Breast epithelium (tissue), 4 donors: ENCODE measurements at places on chromosomes 2 and 18.
A peak's percentile ranks its signal among the peaks of the same experiment; 100 is the strongest.

GRCh38 chr2:236656721-236657120 is 87.1 kb downstream of the ACKR3 start:
- DNase-seq = no peak
- H3K4me3 ChIP-seq = no peak overlapping the region
- H3K27ac ChIP-seq = no peak overlapping the region

- H3K36me3 ChIP-seq = no peaks in the 10 kb centered on the region
- no peak overlapping the region for H3K27ac ChIP-seq
- H3K27me3 ChIP-seq = no peaks in the 10 kb centered on the region
- H3K4me1 ChIP-seq = no peaks in the 10 kb centered on the region
- DNase-seq = no peak
Measured at GRCh38 chr2:11682590-11682915, 12.6 kb upstream of the NTSR2 start.

DNA sequence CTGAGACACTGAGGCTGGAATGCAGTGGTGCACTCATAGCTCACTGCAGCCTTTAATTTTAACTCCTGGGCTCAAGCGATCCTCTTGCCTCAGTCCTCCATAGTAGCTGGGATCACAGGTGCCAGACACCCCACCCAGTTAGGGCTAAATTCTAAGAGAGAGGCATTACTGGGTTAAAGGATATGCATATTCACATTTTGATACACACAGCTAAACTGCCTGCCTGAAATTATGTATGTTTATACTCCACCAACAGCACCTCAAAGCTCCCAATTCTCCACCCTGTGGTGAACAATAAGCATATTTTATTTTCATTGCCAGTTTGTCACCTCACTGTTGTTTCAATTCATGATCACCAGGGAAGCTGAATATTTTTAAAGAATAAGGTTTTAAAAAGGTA is 18.7 kb upstream of the MCM6 start:
- H3K4me3 ChIP-seq = no peak overlapping the region
- H3K27ac ChIP-seq = no peak overlapping the region
- H3K4me1 ChIP-seq = no peaks in the 10 kb centered on the region

GRCh38 chr2:97963079-97963406 is 32.7 kb downstream of the TMEM131 start:
- no peaks in the 10 kb centered on the region for H3K36me3 ChIP-seq
- no peak overlapping the region for H3K27ac ChIP-seq
- H3K27me3 ChIP-seq = no peaks in the 10 kb centered on the region
- no peaks in the 10 kb centered on the region for H3K4me1 ChIP-seq

DNA sequence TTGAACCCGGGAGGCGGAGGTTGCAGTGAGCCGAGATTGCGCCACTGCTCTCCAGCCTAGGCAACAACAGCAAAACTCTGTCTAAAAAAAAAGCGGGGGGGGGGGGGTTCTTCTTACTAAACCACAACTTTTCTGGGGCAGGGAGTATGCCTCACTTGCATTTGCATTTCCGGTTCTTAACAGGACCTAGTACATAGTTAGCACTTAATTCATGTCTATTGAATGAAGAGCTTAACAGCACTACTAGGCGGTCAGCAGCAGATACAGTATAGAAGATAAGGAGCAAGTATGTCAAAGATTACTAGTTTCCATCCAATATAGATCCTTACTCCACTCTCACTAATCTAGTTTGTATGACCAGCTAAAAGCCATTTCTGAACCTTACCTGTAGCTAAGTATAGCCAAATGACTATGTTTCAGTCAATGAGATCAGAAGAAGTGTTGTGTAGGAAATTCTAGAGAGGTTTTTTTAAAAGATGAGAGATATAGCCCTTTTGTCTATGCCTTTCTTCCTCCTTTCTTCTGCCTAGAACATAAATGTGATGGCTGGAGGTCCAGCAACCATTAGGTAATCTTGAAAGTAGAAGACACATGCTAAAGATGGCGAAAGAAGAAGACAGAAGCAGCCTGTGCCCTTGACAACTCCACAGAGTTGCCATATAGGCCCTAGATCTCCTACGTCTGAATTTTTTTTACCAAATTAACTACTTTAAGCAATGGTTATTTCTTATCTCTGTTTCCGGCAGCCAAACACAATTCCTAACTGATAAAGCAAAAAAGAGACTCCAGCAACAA is 11.3 kb downstream of the HYCC2 start:
- no peaks in the 10 kb centered on the region for H3K36me3 ChIP-seq
- DNase-seq = no peak
- no peak overlapping the region for H3K27ac ChIP-seq
- no peaks in the 10 kb centered on the region for H3K4me1 ChIP-seq

DNA sequence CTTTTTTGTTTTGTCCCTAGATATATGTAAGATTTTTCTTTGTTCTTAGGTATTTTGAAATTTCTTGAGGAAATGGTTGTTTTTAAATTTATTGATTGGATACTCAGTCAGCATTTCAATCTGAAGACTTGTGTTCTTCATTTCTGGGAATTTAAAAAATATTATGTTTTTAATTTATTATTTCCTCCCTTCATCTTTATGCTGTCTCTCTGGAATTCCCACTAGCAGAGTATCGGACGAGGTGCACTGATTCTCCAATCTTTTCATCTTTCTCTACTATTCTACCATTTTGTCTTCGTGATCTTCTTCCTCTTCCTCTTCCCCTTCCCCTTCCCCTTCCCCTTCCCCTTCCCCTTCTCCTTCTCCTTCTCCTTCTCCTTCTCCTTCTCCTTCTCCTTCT is 12.3 kb downstream of the SCTR start:
- H3K4me1 ChIP-seq = no peaks in the 10 kb centered on the region
- H3K4me3 ChIP-seq = no peak overlapping the region
- H3K27me3 ChIP-seq = no peaks in the 10 kb centered on the region
- H3K27ac ChIP-seq = no peak overlapping the region

GRCh38 chr2:12970861-12971260 is 254.1 kb downstream of the TRIB2 start:
- no peaks in the 10 kb centered on the region for H3K36me3 ChIP-seq
- H3K4me3 ChIP-seq = no peak overlapping the region
- H3K27me3 ChIP-seq = no peaks in the 10 kb centered on the region
- H3K4me1 ChIP-seq = peaks cover 4% of the 10 kb centered on the region
- DNase-seq = no peak
- H3K27ac ChIP-seq = no peak overlapping the region

- H3K4me1 ChIP-seq = no peaks in the 10 kb centered on the region
- no peak overlapping the region for H3K27ac ChIP-seq
- H3K4me3 ChIP-seq = no peak overlapping the region
- H3K27me3 ChIP-seq = no peaks in the 10 kb centered on the region
- DNase-seq = no peak
Measured at GRCh38 chr18:58533766-58534165, 95.1 kb downstream of the ALPK2 start.

- H3K4me1 ChIP-seq = no peaks in the 10 kb centered on the region
- H3K27ac ChIP-seq = no peak overlapping the region
- DNase-seq = peak; percentile 27
- no peak overlapping the region for H3K4me3 ChIP-seq
- H3K27me3 ChIP-seq = no peaks in the 10 kb centered on the region
Measured at GRCh38 chr2:20227894-20228505, 3.1 kb upstream of the SDC1 start.

GRCh38 chr2:7089898-7090510 is 172.8 kb downstream of the RNF144A start:
- no peaks in the 10 kb centered on the region for H3K36me3 ChIP-seq
- H3K4me3 ChIP-seq = no peak overlapping the region
- H3K27ac ChIP-seq = no peak overlapping the region
- no peak for DNase-seq
- no peaks in the 10 kb centered on the region for H3K27me3 ChIP-seq

- no peak overlapping the region for H3K4me3 ChIP-seq
- H3K4me1 ChIP-seq = no peaks in the 10 kb centered on the region
- DNase-seq = no peak
- H3K36me3 ChIP-seq = no peaks in the 10 kb centered on the region
- H3K27ac ChIP-seq = no peak overlapping the region
Measured at GRCh38 chr2:175445281-175445680, 263.8 kb upstream of the ATP5MC3 start.

DNA sequence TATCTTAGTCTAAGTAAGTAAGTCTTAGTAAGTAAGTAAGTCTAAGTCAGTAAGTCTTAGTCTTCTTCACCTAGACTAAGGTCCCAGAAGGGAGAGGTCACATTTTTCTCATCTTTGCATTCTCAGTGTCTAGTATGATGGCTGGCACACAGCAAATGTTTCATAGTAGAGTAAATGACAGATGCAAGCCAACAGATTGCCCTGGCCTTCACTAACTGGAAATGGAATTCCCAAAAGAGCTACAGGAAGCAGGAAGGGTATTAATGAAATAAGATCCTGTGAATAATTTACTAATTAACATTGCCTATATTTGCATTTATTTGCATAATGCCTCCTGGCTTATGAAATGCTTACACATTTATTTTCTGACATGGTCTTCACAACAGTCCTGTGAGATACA is 221.6 kb downstream of the RAD51AP2 start:
- no peaks in the 10 kb centered on the region for H3K36me3 ChIP-seq
- H3K4me1 ChIP-seq = no peaks in the 10 kb centered on the region
- no peak for DNase-seq
- no peak overlapping the region for H3K27ac ChIP-seq

DNA sequence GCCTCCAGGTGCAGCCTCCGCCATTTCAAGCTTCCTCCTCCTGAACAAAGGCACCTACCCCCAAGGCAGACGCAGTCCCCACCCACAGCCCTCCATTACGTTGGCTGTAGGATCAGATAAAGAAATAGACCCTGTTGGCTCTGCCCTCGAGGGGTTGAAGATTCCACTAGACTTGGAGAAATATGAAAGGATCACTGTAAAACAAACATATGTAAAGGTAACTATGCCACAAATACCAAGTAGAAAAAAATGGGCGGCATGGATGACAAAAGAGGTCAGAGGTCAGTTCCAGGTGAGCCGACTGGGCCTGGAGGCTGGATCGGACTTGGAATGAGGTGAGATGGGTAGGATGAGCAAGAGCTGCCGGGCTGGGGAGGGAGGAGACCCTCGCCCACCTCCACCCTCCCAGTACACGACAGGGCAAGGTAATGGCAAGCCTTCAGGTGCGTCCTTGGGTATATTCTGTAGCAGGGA is 84.8 kb upstream of the POMC start:
- peaks cover 8% of the 10 kb centered on the region for H3K4me1 ChIP-seq
- H3K4me3 ChIP-seq = peak overlapping the region; percentile 90

GRCh38 chr2:119786295-119786694 is 26.6 kb downstream of the PTPN4 start:
- no peaks in the 10 kb centered on the region for H3K4me1 ChIP-seq
- no peak overlapping the region for H3K4me3 ChIP-seq
- no peak overlapping the region for H3K27ac ChIP-seq

GRCh38 chr18:8979258-8979988 is 123.1 kb upstream of the NDUFV2 start:
- H3K27ac ChIP-seq = no peak overlapping the region
- no peak for DNase-seq
- H3K4me3 ChIP-seq = no peak overlapping the region
- no peaks in the 10 kb centered on the region for H3K27me3 ChIP-seq
- no peaks in the 10 kb centered on the region for H3K4me1 ChIP-seq
- no peaks in the 10 kb centered on the region for H3K36me3 ChIP-seq

DNA sequence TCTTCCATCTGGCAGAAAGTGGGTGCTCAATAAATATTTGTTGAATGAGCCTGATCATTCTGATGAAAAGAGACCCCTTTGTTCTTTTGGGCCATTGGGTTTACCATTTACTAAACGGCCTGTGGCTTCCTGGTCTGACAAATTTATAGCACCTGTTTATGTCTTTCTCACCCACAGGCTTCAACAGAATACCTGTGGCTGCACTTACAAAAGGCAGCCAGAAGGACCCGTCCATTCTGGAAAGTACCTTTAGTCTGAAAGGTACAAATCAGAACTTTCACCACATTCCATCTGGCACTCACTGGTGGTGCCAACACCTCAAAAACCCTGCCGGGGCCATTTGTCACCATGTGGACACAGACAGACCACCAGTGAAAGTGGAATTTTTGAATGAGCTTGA is 167.5 kb downstream of the ETAA1 start:
- H3K36me3 ChIP-seq = no peaks in the 10 kb centered on the region
- no peaks in the 10 kb centered on the region for H3K27me3 ChIP-seq
- H3K4me1 ChIP-seq = no peaks in the 10 kb centered on the region
- no peak for DNase-seq
- no peak overlapping the region for H3K4me3 ChIP-seq
- H3K27ac ChIP-seq = no peak overlapping the region
